Urinary bladder (tissue), 4 donors: ENCODE measurements at places on chromosomes 3 and 15. TPM values are rescaled to one million over a fixed set of nuclear protein-coding genes. Genes with fewer than 3 reads are reported as not detected.

GRCh38 chr3:53695324-53695690, 150.9 kb downstream of the CHDH start:
- no peak for DNase-seq

- no peak for DNase-seq
Observed at GRCh38 chr15:69474846-69475455, 22.3 kb downstream of the RPLP1 start.

GRCh38 chr15:51576911-51577500, 45.6 kb downstream of the DMXL2 start:
- no peak for DNase-seq

TRH gene
- polyA plus RNA-seq, result 0.04 TPM

RFT1 gene
- 11.5 TPM for polyA plus RNA-seq
